GM12878 (cell line): ENCODE measurements at places on chromosomes 11 and 22. TPM values are rescaled to one million over a fixed set of nuclear protein-coding genes. Genes with fewer than 3 reads are reported as not detected.

Gene VWCE
- polyA plus RNA-seq: 4.9 and 5.1 TPM in 2 replicates

Gene MMP12
- polyA plus RNA-seq: not detected in 2 replicates

Gene ACR
- not detected in 2 replicates for polyA plus RNA-seq

Gene AQP11
- polyA plus RNA-seq: 1.2 and 1.7 TPM in 2 replicates

Gene OR51T1
- polyA plus RNA-seq: not detected in 2 replicates

Gene SLC17A6
- not detected in 2 replicates for polyA plus RNA-seq

Gene SEC14L2
- 2.0 TPM in 2 replicates for polyA plus RNA-seq

Gene LGALS12
- polyA plus RNA-seq: not detected in 2 replicates

Gene SLC22A6
- not detected in 2 replicates for polyA plus RNA-seq

Gene MOGAT2
- polyA plus RNA-seq: not detected in 2 replicates

DNA sequence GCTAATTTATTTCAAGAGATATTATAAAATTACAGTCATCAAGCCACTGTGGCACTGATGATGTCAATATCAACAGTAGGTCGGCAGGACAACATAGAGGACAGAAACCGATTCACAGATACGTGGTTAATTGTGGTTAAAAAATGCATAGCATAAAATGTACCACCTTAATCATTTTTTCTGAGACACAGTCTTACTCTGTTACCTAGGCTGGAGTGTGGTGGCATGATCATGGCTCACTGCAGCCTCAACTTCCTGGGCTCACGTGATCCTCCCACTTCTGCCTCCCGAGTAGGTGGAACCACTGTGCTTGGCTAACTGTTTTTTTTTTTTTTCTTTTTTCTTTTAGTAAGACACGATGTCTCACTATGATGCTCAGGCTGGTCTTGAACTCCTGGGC lies 21.0 kb upstream of the TOLLIP start:
- H3K36me3 ChIP-seq: no peaks in the 10 kb centered on the region
- no peak overlapping the region for H3K4me3 ChIP-seq
- no peaks in the 10 kb centered on the region for H3K27me3 ChIP-seq
- no peak overlapping the region for H3K27ac ChIP-seq

DNA sequence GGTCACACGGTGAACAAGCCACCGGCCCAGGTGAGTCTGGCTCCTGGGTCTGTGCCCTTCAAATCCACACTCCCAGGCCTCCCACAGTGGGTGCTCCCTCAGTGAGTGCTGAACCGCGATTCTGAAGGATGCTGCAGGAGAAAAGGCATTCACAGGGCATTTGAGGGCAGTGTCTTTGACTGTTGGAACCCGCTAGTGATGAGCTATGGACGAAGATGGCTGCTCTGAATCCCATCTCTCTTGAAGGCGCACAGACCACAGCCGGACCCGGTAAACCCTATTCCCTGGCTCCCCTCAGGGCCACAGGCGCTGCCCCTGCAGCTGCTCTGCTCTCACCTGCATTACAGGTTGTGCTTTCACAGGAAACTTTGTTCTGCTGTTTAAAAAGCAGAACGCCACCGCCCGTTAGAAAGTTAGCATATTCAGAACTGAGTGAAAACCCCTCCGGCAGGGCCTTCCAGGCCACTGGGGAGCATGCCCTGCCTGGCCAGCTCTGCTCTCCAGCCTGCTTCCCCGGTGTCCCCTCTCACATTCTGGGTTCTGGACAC lies 3.2 kb downstream of the LRRC32 start:
- H3K27me3 ChIP-seq: peaks cover 1% of the 10 kb centered on the region; the same call in 1 of the 2 replicates
- no peak overlapping the region; the same call in 1 of the 2 replicates for H3K4me3 ChIP-seq
- H3K4me1 ChIP-seq: peaks cover 57% of the 10 kb centered on the region
- H3K36me3 ChIP-seq: no peaks in the 10 kb centered on the region
- no peak overlapping the region for H3K27ac ChIP-seq

GRCh38 chr22:10780281-10780680 lies 4747.7 kb upstream of the OR11H1 start:
- H3K27me3 ChIP-seq: no peaks in the 10 kb centered on the region
- no peak overlapping the region for H3K4me3 ChIP-seq
- DNase-seq: no peak
- no peaks in the 10 kb centered on the region for H3K36me3 ChIP-seq

GRCh38 chr11:126039485-126040271 lies 23.0 kb downstream of the CDON start:
- no peak overlapping the region for H3K4me3 ChIP-seq
- no peak overlapping the region for H3K27ac ChIP-seq
- H3K36me3 ChIP-seq: no peaks in the 10 kb centered on the region
- DNase-seq: no peak

DNA sequence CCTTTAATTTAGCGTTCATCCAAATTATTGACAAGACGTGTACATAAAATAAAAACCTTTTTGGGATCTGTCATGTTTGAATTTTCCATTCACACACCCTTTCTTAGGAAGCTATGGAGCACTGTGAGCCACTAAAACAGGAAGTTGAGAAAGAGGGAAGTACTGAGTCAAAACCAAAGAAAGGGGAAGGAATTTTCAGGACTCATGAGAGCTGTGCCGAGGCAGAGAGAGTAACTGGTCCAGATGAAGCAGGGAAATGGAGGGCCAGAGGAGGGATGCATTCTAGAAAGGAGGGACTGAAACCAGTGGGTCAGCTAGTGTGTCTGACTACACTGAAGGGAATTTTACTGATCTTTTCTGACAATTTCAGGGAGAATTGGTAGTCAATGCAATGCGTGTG lies 24.9 kb downstream of the APLP2 start:
- no peak overlapping the region for H3K4me3 ChIP-seq
- no peaks in the 10 kb centered on the region for H3K27me3 ChIP-seq
- H3K36me3 ChIP-seq: no peaks in the 10 kb centered on the region
- no peak overlapping the region for H3K27ac ChIP-seq
- no peak for DNase-seq

GRCh38 chr11:47852053-47852452 lies 3.9 kb upstream of the NUP160 start:
- peaks cover 65% of the 10 kb centered on the region for H3K4me1 ChIP-seq
- H3K27me3 ChIP-seq: no peaks in the 10 kb centered on the region
- H3K4me3 ChIP-seq: no peak overlapping the region
- DNase-seq: no peak
- no peaks in the 10 kb centered on the region for H3K36me3 ChIP-seq

GRCh38 chr11:117255966-117256365 lies 23.5 kb downstream of the RNF214 start:
- no peak overlapping the region for H3K27ac ChIP-seq
- no peaks in the 10 kb centered on the region for H3K27me3 ChIP-seq
- H3K4me3 ChIP-seq: no peak overlapping the region
- H3K36me3 ChIP-seq: no peaks in the 10 kb centered on the region; the same call in 1 of the 2 replicates
- H3K4me1 ChIP-seq: no peaks in the 10 kb centered on the region

- no peak overlapping the region for H3K27ac ChIP-seq
- DNase-seq: no peak
- H3K27me3 ChIP-seq: no peaks in the 10 kb centered on the region
- no peaks in the 10 kb centered on the region for H3K36me3 ChIP-seq
- H3K4me3 ChIP-seq: no peak overlapping the region
- H3K4me1 ChIP-seq: no peaks in the 10 kb centered on the region
These were observed 1167.7 kb downstream of the LRRC4C start for GRCh38 chr11:40291741-40292140.

DNA sequence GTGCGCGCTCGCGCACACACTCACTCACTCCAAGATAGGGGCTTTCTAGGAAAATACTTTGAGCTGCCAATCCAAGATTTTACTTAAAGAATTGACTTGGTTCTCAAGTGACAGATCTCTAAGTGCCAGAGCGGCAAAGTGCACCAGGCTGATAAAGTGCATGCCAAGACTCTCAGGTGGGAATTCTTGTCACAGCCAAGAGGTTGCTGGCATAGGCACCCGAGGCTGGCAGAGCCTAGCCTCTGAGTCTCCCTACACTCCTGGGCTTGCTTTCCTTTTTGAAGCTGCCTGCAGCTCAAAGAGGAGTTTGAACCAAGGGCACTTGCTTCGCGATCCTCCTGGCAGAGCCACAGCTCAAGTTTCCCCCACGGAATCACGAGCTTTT lies 2.5 kb upstream of the ADM start:
- H3K4me3 ChIP-seq: peak overlapping the region; percentile 65
- peaks cover 34% of the 10 kb centered on the region for H3K4me1 ChIP-seq
- H3K27me3 ChIP-seq: peaks cover 44% of the 10 kb centered on the region
- no peak for DNase-seq
- no peaks in the 10 kb centered on the region for H3K36me3 ChIP-seq

DNA sequence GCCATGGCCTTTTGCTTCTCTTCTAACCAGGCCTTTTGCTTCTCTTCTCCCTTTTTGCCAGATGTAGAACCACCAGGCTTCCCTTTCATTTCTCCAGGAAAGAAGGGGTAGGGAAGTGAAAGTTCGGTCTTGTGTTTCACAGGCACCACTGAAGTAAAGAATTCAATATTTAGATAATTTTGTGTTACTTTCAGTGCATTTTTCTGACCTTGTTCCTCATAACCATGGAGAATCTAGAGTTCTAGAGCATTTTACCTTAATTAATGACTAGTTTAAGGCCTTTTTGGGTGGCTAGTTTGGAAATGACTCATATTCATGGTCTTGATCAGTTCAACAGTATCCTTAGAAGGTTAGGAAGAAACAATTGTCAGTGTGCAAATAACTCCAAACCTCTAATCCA lies 22.7 kb downstream of the GRAMD1B start:
- no peaks in the 10 kb centered on the region; the same call in 1 of the 2 replicates for H3K36me3 ChIP-seq
- no peak for DNase-seq
- H3K27me3 ChIP-seq: no peaks in the 10 kb centered on the region
- H3K27ac ChIP-seq: no peak overlapping the region

- H3K27ac ChIP-seq: no peak overlapping the region
- H3K27me3 ChIP-seq: no peaks in the 10 kb centered on the region
- H3K4me1 ChIP-seq: no peaks in the 10 kb centered on the region
- no peak overlapping the region for H3K4me3 ChIP-seq
- no peak for DNase-seq
- H3K36me3 ChIP-seq: peaks cover 5% of the 10 kb centered on the region
These were observed 9.1 kb downstream of the PHF5A start for GRCh38 chr22:41459431-41459830.

DNA sequence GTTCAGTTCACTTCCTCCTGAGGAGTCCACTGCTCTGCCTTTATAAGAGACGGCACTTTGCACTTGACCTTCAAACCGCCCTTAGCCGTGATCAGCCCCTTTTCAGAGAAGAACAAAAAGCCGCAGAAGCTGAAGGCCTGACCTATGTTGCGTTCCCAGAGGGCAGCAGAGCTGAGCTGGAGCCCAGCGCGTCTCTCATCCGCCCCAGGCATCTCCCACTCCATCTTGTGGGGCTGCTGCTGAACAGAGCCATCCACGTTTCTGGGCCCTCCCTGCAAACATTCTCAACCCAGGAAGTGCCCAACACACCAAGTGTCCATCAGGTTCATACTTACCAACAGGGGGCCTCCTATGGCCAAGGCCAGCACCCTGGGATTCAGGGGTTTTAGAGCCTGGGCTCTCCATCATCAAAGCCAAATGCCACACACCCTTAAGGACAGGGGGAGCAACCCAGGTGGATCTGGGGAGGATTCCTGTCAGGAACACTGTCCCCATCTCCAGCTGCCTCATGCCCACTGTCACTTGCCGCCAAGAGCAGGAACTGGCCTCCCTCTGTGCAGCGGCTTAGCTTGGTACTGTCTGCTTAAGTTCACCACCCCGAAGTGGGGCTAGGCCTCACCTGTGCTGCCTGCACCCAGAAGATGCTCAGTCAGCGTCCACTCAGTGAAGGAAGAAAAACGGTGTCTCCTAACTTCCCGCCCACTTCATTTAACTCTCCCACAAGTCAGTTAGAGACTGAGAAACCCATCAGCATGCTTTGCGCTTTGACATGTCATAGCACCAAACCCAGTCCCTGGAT lies 16.0 kb upstream of the EFCAB6 start:
- DNase-seq: no peak
- no peak overlapping the region for H3K27ac ChIP-seq
- H3K36me3 ChIP-seq: no peaks in the 10 kb centered on the region
- no peaks in the 10 kb centered on the region for H3K4me1 ChIP-seq
- no peak overlapping the region for H3K4me3 ChIP-seq
